Endothelial cell (in vitro differentiated cells): ENCODE measurements at places on chromosomes 7 and 10.

GRCh38 chr7:78601728-78602127, 803.2 kb downstream of the PHTF2 start:
- no peaks in the 10 kb centered on the region for H3K4me1 ChIP-seq
- no peak overlapping the region for H3K27ac ChIP-seq
- DNase-seq, result no peak

DNA sequence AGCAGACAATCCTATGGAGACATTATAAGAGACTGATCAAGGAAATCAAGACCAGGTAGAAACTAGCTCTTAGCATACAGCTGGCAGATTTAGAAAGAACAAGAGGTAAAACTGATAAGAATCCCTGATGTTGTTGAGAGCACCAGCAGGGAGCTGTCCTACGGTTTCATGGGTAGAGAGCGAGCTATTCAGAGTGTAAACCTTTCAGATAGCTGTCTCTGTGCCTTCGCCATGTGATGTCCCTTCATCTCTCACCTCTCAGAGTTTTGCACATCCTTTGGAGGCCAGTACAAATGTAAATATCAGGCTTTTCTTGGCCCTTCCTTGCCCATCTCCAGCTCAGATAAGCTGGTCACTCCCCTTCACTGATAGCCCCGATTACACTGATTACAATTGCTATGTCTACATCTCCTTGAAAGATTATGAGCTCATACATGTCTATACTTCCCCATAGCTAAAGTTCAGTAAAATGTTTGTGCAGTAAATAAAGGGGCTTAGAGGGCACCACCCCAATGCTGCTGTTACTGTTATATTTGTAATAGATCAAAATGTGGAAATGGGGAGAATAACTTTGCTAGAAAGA, 21.9 kb downstream of the THSD7A start:
- H3K4me1 ChIP-seq, result peaks cover 10% of the 10 kb centered on the region
- no peak overlapping the region for H3K4me3 ChIP-seq
- no peak overlapping the region for H3K27ac ChIP-seq
- DNase-seq, result no peak
- H3K27me3 ChIP-seq, result no peaks in the 10 kb centered on the region
- H3K36me3 ChIP-seq, result no peaks in the 10 kb centered on the region

DNA sequence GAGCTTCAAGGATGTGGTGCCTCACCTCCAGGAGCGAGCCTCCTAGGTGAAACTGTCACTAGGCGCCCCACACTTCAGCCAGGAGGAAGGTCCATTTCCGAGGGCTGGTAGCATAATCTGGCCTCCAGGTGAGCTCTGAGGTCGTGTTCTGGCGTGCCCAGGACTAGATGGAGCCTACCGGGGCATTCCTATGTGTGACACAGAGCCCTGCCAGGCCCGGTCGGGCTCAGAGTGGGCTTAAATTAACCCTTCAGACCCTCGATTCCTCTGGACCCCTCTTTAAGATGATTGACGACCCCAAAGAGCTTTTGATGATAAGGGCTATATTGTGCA, 233.1 kb downstream of the EBF3 start:
- no peaks in the 10 kb centered on the region for H3K4me1 ChIP-seq
- DNase-seq, result no peak
- H3K27ac ChIP-seq, result no peak overlapping the region

GRCh38 chr7:147999962-148000361, 590.6 kb upstream of the C7orf33 start:
- no peaks in the 10 kb centered on the region for H3K4me1 ChIP-seq
- H3K36me3 ChIP-seq, result no peaks in the 10 kb centered on the region
- no peak overlapping the region for H3K27ac ChIP-seq
- DNase-seq, result no peak
- H3K27me3 ChIP-seq, result no peaks in the 10 kb centered on the region

GRCh38 chr7:81618396-81619014, 151.3 kb downstream of the HGF start:
- no peak overlapping the region for H3K27ac ChIP-seq
- H3K27me3 ChIP-seq, result no peaks in the 10 kb centered on the region
- no peak overlapping the region for H3K4me3 ChIP-seq
- H3K4me1 ChIP-seq, result no peaks in the 10 kb centered on the region
